ENCODE measurements at places on chromosomes 13 and 19. TPM values are rescaled to one million over a fixed set of nuclear protein-coding genes. Genes with fewer than 3 reads are reported as not detected.

The EFNA2 gene
- 0.11 TPM for polyA plus RNA-seq

The PRRG2 gene
- polyA plus RNA-seq = 0.75 TPM

The OR7C2 gene
- not detected for polyA plus RNA-seq

The PLIN5 gene
- 8.8 TPM for polyA plus RNA-seq

The ANGPTL4 gene
- polyA plus RNA-seq = 3.0 TPM

The EPS8L1 gene
- 0.87 TPM for polyA plus RNA-seq

The PSENEN gene
- 44.6 TPM for polyA plus RNA-seq

The CYP2A7 gene
- polyA plus RNA-seq = 0.37 TPM

GRCh38 chr19:14972676-14973075 is 7.0 kb downstream of the SLC1A6 start:
- no peak for DNase-seq

DNA sequence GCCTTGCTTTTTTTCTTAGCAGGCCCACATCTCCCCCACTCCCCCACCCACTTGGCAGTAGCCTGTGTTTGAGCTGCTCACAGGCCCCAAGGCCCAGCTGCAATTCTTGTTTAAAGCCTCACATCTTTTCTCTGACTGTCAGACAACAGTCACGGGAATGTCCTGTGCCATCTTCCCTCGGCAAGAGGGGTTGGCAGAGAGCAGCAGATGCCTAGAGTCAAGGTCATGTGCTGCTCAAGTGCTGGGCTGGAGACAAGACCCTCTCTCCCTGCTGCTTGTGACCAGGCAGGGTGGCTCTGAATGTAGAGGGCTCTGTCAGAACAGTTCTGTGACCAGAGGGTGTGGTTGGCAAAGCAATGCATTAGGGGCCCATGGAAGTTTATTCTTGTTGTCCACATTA is 47.4 kb downstream of the BBC3 start:
- no peak for DNase-seq

- no peak for DNase-seq
Observed at GRCh38 chr19:8922591-8922990, 87.6 kb downstream of the MUC16 start.

DNA sequence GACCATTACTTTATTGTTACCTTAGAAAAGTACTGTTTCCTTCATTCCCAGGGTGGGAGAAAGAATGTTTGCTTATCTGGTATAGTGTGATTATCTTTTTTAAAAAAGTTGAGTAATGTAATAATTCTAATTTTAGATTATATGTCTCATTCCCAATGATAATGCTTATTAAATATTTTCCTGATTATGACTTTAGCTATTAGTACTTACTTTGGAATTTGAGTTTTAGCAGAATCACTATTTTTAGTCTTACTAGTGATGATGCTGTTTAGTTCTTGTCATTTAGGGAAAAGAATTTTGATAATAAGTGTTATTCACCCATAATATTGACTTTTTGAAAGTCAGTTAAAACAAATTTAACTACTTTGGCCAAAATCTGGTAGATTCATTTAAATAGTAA is 95.2 kb downstream of the FRY start:
- no peak for DNase-seq

- DNase-seq = peak; percentile 86
Observed at GRCh38 chr19:51131780-51132680, 7.3 kb downstream of the SIGLEC9 start.

DNA sequence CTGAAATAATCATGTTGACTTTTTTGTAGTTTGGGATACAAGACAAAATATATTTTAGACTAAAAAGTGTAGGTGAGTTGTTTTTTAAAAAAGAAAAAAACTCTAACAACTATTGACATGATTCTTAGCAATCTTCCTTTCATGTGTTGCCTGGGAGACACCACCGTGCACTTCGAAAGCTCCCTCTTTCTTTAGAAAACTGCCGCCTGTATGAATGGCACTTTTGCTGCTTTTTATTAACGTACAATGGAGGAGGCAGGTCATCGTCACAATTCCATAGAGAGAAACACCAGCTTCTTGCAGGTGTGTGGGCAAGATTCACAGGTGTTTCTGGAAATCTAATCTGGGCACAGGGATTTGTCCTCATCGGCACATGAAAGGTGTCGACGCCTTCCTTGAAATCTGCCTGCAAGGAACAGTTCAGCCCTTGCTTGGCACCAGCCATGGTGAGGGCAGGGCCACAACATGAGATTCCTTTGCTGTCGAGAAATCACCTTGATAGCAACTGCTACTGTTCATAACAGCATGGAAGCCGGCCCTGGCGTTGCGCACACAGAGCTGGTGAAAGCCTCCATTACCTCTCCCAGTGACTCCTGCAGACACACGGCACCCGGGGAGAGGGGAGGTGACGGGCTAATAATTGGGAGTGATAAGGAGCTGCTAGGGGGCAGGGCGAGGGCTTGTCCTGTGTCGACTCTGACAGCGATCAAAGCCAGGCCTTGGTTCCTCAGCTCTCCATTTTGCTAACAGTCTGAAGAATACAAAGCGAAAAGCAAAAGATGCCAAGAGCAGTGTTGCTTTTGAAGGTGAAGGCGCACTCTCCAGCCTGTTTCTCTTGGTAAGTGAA is 66.5 kb downstream of the EFNB2 start:
- DNase-seq = no peak

GRCh38 chr19:30596813-30597399 is 224.7 kb downstream of the ZNF536 start:
- DNase-seq = no peak

DNA sequence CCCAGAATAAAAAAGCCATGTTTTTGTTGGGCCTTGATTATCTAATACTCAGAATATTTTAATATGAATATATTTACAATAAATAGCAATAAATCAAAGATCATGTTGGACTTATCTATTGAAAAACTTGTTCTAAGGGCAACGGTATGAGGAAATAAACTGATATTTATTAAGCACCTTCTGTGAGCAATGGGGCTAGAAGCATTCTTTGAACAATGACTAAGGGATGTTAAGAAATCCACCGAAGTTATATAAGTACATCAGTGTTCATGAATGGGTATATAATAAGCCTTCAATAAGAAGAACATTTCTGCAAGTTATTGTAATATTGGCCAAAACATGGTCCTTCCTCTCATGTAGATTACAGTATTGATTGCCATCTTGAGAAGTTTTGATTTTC is 221.8 kb downstream of the OXGR1 start:
- DNase-seq = no peak

DNA sequence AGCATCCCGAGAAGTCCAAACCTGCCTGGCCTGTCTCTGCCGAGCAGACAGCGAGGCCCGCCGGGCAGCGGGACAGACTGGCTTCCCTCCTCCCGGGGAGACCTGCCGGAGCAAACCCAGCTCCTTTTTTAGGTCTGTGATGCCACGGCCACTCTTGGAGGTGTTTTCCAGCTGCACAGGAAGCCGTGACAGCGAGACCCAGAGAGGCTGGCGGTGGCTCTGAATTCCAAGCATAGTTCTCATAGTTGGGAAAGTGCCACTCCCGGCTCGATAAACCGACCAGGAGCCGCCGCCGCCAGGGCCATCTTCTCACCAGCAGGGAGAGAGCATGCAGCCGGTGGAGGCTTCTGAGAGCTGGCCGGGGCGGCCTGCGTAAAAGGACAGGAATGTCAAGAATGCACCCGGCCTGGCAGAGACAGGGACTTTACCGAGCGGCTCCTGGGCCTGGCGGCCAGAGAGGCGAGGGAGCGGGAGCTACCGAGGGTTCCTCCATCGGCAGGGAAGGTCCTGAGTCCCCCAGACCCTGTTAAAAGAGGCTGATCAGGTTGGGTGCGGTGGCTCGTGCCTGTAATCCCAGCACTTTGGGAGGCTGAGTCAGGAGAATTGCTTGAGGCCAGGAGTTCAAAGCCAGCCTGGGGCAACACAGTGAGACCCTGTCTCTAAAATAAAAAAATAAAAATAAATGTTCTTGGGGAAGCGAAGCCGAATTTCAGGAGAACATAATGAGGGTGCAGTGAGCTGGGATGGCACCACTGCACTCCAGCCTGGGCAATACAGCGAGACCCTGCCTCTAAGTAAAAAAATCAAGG is 64.9 kb downstream of the GADD45B start:
- DNase-seq = peak; percentile 77

DNA sequence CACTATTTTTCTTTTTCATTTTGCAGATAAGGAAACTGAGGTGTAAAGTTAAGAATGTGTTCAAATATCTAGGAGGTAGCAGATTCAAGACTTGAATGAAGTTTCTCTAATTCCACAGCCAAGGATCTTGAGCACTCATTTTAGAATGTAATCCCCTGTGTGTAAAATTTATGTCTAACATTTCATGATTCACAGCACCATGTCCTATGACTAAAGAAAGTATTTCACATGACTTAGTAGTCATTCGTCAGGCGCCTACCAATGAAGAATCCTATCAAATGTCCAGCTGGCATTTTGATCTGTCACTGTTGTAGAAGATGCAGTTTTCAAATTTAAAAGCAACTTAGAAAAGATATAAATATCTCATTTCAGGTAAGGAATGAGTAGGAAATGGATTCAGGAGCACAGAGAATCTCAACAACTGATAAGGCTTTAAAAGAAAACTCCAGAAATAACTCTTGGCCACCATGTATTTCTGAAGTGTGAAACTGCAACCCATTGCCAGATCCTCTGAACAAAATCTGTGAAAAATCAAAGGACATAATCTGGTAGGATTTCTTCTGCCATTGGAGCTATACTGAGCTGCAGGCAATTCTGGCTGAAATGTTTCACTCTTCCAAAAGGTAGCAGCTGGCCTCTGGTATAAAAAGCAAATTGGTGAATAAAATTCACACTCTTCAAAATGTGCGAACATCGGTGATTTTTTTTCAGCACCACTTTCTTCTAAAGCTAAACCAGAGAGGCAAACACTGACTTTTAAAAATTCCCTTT is 92.2 kb downstream of the DCLK1 start:
- no peak for DNase-seq

- DNase-seq = no peak
Observed at GRCh38 chr13:110123041-110123809, 183.7 kb downstream of the COL4A1 start.

- DNase-seq = no peak
Observed at GRCh38 chr13:67445436-67445835, 215.3 kb upstream of the PCDH9 start.

DNA sequence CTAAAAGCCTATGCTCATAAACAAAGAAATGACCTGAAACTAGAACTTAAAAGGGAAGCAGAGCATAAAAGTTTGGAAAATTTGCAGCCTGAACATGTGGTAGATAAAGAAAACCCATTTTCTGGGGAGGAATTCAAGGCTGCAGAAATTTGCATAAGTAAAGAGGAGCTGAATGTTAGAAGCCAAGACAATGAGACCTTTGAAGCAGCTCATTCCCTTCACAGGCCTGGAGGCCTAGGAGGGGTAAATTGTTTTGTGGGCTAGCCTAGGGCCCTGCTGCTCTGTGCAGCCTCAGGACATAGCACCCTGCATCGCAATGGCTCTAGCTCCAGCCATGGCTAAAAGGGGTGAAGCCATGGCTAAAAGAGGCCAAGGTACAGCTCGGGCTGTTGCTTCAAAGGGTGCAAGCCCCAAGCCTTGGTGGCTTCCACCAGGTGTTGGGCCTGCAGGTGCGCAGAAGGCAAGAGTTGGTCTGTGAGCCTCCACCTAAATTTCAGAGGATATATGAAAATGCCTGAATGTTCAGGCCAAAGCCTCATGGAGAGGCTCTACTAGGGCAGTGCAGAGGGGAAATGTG is 38.3 kb downstream of the ZIC2 start:
- no peak for DNase-seq

- no peak for DNase-seq
Observed at GRCh38 chr13:43390619-43391018, 367.2 kb downstream of the DNAJC15 start.

DNA sequence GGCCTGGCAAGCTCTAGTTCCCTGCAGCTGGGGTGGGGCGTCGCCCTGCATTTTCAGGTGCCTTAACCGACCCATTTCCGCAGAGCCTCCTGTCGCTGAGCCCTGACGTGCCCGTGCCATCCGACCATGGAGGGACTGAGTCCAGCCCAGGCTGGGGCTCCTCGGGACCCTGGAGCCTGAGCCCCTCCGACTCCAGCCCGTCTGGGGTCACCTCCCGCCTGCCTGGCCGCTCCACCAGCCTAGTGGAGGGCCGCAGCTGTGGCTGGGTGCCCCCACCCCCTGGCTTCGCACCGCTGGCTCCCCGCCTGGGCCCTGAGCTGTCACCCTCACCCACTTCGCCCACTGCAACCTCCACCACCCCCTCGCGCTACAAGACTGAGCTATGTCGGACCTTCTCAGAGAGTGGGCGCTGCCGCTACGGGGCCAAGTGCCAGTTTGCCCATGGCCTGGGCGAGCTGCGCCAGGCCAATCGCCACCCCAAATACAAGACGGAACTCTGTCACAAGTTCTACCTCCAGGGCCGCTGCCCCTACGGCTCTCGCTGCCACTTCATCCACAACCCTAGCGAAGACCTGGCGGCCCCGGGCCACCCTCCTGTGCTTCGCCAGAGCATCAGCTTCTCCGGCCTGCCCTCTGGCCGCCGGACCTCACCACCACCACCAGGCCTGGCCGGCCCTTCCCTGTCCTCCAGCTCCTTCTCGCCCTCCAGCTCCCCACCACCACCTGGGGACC is 1.2 kb downstream of the ZFP36 start:
- peak; percentile 60 for DNase-seq

GRCh38 chr13:84470528-84470927 is 588.3 kb upstream of the SLITRK1 start:
- no peak for DNase-seq

DNA sequence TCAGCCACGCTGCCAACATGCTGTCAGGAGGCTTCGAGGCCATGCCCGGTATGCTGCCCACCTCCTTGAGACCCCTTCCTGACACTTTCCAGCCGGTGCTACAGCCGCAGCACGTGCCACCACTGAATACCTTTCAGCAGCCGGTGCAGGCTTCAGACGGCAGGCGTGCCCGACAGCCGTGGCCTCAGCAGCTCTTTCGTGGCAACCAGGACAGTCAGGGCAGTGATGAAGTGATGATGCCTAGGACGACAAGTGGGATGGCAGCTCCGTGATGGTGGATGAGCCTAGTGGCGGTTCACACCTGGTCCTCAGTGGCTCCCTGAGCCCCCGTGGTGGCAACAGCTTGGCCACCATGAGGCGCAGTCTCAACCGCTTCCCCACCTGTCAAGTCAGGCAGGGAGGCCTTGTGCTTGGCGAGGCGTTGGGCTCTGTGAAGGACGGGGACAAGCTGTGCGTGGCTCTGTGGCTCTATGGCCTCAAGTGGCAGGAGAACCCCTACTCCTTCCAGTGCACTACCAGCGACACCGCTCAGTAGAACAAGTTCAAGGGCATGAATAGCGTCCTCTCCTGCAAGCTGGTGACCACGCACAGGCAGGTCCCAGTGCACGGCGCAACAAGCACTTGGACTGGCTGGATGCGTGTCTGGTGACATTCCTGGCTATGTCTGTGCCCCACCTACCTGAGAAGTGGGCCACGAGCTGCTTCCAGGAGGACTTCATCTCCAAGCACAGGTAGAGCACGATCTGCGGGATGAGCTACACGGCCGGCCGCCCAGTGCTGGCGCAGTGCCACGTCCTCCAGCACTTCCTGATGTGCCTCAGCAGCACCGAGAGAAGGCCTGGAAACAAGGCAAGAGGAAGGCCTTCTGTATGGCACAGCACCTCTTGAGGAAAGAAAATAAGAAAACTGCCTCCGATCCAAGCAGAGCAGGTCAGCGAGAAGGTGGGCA is 18.2 kb upstream of the ZNF14 start:
- DNase-seq = no peak

- no peak for DNase-seq
Observed at GRCh38 chr19:10288662-10289166, 1.0 kb upstream of the ICAM5 start.
